ENCODE measurements at places on chromosomes 2 and 18.

DNA sequence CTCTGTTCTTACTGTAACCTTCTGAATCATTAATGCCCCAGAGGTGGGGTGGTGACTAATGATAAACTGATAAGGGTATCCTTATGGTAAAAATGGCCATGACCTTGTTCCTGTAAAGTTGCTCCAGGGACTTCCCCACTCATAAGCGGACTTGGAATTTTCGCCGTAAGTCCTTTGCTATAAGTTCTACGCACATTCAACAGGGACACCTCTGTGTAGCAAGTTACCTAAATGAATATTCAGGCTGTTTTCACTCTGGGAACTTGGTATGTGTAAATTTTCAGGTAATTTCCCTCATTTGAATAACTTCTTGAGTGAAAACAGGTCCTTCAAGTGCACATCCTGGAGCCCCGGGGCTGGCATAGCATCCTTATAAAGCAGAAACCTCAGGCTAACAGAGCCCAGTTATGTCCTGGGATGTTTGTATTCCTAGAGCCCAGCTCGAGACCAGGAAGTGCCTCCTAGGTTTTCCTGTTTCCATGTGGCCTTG lies 9.4 kb upstream of the AGFG1 start:
- no peak for DNase-seq

GRCh38 chr2:126655500-126656430 lies at the start of gene GYPC:
TSS of gene GYPC (plus strand) at chr2:126656158. CDS start at chr2:126656264, 106 bp downstream.
- peak; percentile 76 for DNase-seq

DNA sequence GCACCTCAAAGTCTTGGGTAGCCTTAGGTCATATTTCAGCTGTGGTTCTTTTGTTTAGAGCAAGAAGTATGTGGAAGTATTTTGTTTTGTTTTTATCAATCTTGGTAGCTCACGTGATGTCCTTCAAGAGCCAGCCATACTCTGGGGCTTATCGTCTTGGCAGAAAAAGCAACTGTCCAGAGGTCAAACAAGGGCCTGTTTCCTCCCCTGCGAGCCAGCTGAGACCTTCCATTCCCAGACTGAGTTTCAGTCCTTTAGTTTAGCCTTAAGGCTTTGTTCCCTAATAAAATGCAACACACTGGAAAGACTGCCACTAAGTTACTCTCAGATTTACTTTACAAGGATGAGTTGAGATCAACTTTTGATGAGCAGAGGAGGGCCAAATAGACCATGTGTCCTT lies 63.5 kb downstream of the TXNL1 start:
- DNase-seq, result no peak

GRCh38 chr2:8211384-8211783 lies 470.5 kb upstream of the ID2 start:
- no peak for DNase-seq

- DNase-seq, result no peak
These were observed 25.0 kb downstream of the ZAP70 start for GRCh38 chr2:97738179-97739019.

- no peak for DNase-seq
These were observed 483.0 kb downstream of the CCDC85A start for GRCh38 chr2:56666777-56667176.

DNA sequence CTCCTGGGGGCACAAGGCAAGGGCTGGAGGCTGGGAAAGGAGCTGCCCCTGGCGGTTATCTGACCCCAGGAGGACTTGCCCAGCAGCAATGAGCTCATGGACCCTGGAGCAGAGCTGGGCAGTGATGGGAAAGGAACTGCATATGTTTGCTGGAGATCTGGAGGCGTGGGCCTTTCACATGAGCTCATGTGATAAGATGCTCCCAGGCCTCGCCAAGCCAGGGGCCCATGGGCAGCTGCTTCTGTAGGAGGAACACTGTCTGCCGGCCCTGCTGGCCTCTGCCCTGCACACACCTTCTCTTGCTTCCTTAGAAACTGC lies 9.0 kb upstream of the NPPC start:
- DNase-seq, result no peak

- no peak for DNase-seq
These were observed 58.7 kb downstream of the L3MBTL4 start for GRCh38 chr18:6355789-6356589.

GRCh38 chr2:37610638-37611289 lies 60.7 kb downstream of the CDC42EP3 start:
- DNase-seq, result no peak

- no peak for DNase-seq
These were observed 76.7 kb downstream of the EMILIN2 start for GRCh38 chr18:2923464-2923863.

DNA sequence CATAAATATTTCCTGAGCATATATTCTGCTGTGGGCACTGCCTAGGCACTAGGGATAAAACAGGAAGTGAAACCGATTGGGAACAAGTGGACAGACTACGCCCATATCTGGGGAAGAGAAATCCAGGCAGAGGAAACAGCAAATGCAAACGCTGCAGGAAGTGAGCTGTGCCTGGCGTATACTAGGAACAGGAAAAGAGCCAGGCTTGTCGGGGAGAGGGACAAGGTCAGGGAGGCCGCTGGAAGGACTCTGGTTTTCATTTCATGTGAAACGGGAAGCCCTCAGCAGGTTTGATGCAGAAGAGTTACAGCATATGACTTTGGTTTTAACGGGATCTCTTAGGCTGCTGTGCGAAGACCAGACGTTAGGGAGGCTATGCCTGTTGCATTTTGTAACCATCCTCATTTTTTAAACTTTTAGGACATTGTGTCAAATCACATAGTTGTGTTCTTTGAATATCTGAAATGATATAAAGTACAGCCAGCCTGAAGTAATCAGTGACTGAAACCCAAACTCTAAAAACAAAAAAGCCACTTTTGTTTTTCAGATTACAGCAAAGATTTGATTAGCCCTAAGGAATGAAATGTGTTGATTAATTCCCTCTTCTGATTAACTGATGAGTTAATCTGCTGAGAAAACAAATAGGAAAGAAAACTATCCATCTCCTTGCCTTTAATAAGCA lies 110.2 kb upstream of the PIEZO2 start:
- no peak for DNase-seq

DNA sequence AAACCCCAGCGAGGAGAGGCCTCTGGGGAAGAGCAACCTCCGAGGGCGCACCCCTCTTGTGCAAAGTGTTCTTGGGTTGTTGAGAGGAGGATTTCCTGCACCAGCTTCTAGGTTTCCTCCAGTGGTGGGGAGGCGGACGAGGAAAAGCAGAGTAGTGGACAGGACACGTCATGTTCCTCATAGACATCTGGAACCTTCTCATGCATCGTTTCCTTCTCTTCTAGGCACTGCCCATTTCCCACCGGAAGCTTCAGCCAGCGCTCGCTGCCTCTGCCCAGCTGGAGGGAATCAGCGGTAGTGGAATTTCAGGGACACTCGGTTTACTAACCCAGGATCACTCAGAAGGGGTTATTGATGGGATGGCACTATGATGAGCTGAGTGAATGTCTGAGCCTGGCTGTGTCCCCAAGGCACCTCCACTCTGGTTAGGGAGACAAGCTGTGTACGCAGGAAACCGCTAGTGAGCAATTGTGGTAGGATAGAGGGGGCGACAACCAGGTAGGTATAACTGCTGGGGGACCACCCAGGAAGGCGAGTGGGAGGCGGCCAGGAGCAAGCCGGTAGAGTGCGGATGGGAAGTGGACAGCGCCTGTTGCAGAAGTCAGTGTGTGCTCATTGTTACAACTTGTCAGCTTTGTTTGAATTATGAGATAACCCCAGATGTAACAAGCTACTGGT lies 960 bp upstream of the APOB start:
- DNase-seq, result no peak

- no peak for DNase-seq
These were observed 79.8 kb downstream of the CCDC150 start for GRCh38 chr2:196719110-196719872.

DNA sequence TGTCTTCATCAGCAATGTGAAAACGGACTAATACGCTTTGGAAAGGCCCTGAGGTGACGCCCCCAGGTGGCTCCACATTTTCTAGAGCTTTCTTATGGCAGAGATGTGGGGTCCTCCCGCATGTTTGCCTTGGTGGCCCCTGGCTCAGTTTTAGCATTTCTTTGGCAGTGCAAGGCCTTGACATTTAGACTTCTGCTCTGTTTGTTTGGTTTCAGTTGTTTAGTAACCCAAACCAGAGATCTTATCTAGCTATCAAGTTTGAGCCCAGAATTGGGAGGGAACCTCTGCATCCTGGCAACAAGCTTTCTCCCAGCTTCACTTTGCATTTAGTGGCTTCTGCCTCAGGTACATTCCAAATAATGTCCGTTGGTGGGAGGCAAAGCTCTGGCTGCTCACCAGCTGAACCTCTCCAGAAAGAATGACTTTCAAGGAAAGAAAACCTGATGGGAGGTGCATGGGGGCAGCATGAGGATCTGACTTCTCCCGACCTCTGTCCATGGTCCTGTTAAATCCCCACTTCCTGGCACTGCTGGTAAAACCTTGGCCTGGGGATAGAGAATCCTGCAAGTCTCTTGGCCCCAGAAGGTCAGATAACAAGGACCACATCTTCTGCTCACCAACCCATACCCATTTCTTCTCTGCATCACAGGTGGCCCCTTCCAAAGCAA lies 12.0 kb upstream of the MBP start:
- no peak for DNase-seq

DNA sequence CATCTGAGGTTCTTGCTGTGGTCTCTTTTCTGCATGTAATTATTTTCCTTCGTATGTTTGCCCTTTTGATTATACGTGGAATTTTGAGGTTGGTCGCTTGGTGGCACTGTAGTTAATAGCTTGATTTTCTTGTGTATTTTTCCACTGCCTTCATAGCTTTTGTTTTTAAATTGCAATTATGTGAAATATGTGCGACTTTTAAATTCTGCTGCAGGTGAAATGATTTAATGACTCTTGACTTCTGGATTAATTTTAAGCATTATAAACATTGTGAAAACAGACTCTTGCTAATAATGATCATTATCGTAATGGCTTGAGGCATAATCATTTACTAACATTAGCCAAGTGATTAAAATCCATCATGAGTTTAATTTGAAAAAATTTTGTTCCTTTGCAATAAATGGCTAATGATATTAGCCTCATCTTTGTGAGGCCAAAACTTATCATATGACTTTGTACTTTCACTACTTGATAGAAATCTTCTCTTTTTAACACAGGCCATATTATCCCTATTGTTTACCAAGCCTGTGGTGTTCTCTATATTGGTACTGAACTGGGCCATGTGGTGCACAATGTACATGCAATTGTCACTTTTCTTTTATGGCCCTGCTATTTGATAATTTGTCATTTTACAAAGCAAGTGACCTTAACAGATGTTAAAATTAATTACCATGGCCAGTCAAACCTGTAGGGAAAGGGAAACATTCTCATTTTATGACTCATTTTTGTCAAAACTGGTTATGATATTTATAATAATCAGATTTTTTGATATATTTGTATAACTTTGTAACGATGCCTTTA lies 62.8 kb upstream of the NEUROD1 start:
- DNase-seq, result no peak

GRCh38 chr2:164705412-164706167 lies 84.3 kb upstream of the GRB14 start:
- DNase-seq, result no peak

GRCh38 chr2:1571477-1572417 lies 158.5 kb downstream of the TPO start:
- no peak for DNase-seq

DNA sequence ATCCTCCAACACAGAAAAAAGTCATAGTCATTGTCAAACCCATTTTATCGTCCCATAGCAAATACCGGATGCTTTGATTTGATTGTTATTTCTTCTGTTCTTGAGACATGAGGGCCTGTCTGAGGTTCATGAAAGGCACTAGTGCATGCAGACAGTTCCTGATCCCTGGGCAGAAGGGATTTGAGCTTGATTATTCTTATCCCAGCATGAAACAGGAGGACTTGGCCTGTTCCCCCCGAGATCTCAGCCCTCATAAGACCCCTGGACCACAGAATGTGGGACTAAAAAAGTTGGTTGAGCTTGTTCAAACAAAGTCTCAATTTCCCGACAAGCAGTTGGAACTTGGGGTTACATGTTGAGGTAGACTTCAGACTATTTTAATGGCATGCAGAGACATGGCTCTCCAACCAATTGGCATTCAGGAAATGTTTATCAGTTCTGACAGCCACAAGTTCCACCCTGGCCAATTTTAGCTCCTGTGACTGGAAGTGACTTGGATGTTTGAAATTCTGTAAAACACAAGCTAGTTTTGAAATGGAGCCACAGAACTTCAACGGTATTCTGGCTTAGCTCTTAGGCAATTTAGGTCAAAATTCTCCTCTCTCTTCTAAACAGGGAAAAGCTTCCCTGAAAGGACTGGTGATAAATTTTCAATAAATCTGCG lies 366.9 kb upstream of the SLC14A2 start:
- DNase-seq, result no peak
